ENCODE measurements at places on chromosomes 4 and X. TPM values are rescaled to one million over a fixed set of nuclear protein-coding genes. Genes with fewer than 3 reads are reported as not detected.

Gene RXFP1
- total RNA-seq, result not detected

Gene CHRDL1
- total RNA-seq, result not detected

Gene HAND2
- not detected for total RNA-seq

Gene VEGFD
- total RNA-seq, result not detected

DNA sequence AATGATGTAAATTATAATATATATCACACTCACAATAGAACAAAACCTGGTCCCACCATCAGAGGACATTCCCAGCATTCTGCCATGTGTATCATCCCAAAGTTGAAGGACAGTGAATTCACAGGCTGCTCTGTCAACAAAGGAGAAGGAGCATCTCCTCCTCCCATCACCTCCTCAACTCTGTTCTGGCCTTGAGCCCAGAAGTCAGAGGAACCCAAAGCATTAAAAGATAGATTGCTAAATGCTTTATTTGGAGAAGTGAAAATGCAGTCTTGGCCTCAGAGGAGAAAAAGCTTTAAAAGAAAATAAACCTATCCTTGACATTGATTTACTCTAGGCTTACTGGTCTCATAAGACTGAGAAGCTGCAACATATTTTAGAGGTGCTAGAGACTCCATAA is 268.8 kb upstream of the RASGEF1B start:
- peaks cover 3% of the 10 kb centered on the region for H3K4me1 ChIP-seq
- H3K36me3 ChIP-seq, result no peaks in the 10 kb centered on the region
- no peak overlapping the region for H3K27ac ChIP-seq
- no peaks in the 10 kb centered on the region for H3K27me3 ChIP-seq
- no peak for DNase-seq
- no peak overlapping the region for H3K4me3 ChIP-seq

DNA sequence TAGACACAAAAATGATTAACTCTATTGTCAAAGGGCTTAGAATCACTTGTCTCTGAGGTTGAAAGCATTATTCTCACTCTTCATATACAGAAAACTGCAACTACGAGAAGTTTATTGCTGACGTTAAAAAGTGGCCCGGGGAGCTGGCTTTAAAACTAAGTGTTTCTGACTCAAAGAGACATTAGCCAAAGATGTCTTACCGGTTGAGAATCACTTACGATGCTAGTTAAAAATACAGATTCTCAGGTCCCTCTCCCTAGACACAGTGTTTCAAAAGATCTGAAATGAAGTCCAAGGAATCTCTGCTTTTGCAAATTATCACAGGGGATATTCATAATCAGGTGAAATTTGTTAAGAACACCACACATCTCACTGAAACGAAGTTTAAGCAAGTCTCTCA is 1.2 kb downstream of the GNPDA2 start:
- H3K36me3 ChIP-seq, result peaks cover 3% of the 10 kb centered on the region
- no peak for DNase-seq
- no peaks in the 10 kb centered on the region for H3K27me3 ChIP-seq
- peaks cover 41% of the 10 kb centered on the region for H3K4me1 ChIP-seq
- H3K4me3 ChIP-seq, result peak overlapping the region; percentile 92

DNA sequence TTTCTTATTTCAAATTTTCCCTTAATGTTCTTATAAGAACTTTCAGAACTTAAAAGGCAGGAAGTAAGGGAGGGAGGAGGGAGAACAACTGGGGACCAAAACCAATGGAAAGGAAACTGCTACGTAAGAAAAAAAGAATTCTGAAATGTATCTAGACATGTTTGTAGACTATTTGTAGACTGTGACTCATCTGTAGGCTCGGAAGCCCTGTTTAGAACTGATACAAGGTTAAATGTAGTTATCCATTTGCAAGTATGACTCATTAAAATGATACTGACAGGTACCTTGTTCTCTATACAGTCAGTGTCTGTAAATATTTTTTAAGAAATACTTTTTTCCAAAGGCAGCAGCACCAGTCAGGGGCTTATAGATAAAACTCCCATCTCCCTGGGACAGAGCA is 202.0 kb downstream of the DHX15 start:
- no peak overlapping the region for H3K27ac ChIP-seq
- peaks cover 8% of the 10 kb centered on the region for H3K27me3 ChIP-seq
- H3K4me3 ChIP-seq, result no peak overlapping the region
- H3K4me1 ChIP-seq, result no peaks in the 10 kb centered on the region
- no peak for DNase-seq
- no peaks in the 10 kb centered on the region for H3K36me3 ChIP-seq

GRCh38 chr4:73406548-73406875 is 2.4 kb downstream of the ALB start:
- H3K4me3 ChIP-seq, result no peak overlapping the region
- no peaks in the 10 kb centered on the region for H3K36me3 ChIP-seq
- H3K4me1 ChIP-seq, result no peaks in the 10 kb centered on the region
- H3K27ac ChIP-seq, result no peak overlapping the region

DNA sequence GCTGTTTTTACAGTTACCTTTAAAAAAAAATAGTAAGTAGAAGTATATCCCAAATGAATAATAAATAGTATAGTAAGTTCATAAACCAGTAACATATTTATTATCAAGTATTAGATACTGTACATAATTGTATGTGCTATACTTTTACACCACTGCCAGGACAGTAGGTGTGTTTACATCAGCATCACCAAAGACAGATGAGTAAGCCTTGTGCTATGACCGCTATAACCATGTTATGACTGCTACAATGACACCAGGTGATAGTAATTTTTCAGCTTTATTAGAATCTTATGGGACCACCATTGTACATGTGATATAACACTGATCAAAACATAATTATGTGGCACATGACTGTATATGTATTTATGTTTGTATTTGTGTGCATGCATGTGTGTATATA is 27.3 kb downstream of the PABPC4L start:
- H3K27me3 ChIP-seq, result no peaks in the 10 kb centered on the region
- H3K36me3 ChIP-seq, result no peaks in the 10 kb centered on the region
- no peak overlapping the region for H3K27ac ChIP-seq
- H3K4me1 ChIP-seq, result no peaks in the 10 kb centered on the region
- DNase-seq, result no peak

- H3K27ac ChIP-seq, result no peak overlapping the region
- no peak for DNase-seq
- H3K4me1 ChIP-seq, result no peaks in the 10 kb centered on the region
- peaks cover 8% of the 10 kb centered on the region for H3K36me3 ChIP-seq
- H3K27me3 ChIP-seq, result no peaks in the 10 kb centered on the region
Measured at GRCh38 chr4:151901631-151902030, 140.8 kb upstream of the GATB start.

- H3K4me3 ChIP-seq, result no peak overlapping the region
- H3K27ac ChIP-seq, result no peak overlapping the region
Measured at GRCh38 chr4:38122060-38122459, 161.9 kb downstream of the PTTG2 start.

- no peak for DNase-seq
- no peak overlapping the region for H3K27ac ChIP-seq
- no peaks in the 10 kb centered on the region for H3K36me3 ChIP-seq
- no peaks in the 10 kb centered on the region for H3K27me3 ChIP-seq
Measured at GRCh38 chrX:47797084-47797483, 39.6 kb upstream of the ZNF81 start.

- no peaks in the 10 kb centered on the region for H3K36me3 ChIP-seq
- no peak overlapping the region for H3K4me3 ChIP-seq
- no peak for DNase-seq
Measured at GRCh38 chr4:56611501-56611900, 69.6 kb downstream of the HOPX start.

- H3K4me1 ChIP-seq, result peaks cover 43% of the 10 kb centered on the region
- H3K4me3 ChIP-seq, result peak overlapping the region; percentile 79
- peaks cover 13% of the 10 kb centered on the region for H3K36me3 ChIP-seq
- no peaks in the 10 kb centered on the region for H3K27me3 ChIP-seq
Measured at GRCh38 chr4:103073792-103074438, 2.6 kb downstream of the SLC9B2 start.

DNA sequence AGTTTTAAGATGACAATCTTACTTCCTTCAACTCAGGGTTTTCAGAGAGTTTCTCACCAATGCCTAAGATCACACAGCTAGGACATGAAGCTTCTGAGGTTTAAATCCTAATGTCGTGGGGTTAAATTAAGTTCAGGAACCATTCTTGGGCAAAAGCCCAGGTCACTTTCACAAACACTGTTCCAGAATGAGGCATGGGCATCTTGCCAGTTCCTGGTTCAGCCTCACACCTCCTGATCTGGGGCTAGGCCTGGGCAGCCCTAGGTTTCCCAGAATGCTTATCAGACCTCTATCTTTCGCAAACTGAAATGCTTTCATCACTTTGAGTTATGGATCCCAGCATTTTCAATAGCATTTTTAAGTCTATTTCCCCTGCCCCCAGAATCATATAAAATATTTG is 224.8 kb upstream of the EDA2R start:
- no peak overlapping the region for H3K4me3 ChIP-seq
- no peaks in the 10 kb centered on the region for H3K4me1 ChIP-seq
- no peak overlapping the region for H3K27ac ChIP-seq
- H3K27me3 ChIP-seq, result no peaks in the 10 kb centered on the region
- no peak for DNase-seq
- H3K36me3 ChIP-seq, result no peaks in the 10 kb centered on the region

DNA sequence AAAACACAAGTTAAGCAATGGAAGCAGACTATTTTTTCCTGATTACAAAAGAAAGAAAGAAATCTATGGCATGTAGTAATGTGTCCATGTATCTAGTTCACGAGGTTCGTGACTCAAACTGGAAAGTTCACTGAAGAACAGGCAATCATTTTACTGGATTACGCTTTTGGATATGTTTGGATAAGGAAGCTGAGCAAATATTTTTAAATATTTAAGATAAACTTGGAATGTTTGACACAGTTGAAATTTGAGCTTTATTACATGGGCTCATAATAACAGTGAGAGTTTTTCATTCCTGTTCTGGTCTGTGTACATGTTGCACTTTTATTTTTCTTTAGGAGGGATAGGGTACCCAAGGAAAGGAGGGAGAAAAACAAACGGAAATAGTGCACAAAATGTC is 244.2 kb upstream of the GK2 start:
- H3K36me3 ChIP-seq, result no peaks in the 10 kb centered on the region
- no peak for DNase-seq
- H3K4me3 ChIP-seq, result no peak overlapping the region
- no peak overlapping the region for H3K27ac ChIP-seq
